ENCODE measurements at places on chromosomes 3 and 15.

DNA sequence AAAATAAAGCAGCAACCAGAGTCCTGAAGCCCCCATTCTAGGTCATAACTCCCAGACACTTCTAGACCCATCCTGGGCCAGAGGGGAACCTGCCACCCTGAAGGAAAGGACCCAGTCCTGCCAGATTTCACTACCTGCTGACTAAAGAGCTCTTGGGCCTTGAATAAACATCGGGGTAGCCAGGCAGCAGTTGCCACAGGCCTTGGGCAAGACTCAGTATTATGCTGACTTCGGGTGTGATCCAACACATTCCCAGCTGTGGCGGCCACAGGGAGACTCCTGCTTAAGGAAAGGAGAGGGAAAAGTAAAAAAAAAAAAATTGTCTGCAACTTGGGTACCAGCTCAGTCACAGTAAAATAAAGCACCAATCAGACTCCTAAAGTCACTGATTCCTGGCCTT is 23.8 kb downstream of the NEDD4 start:
- DNase-seq: no peak

- DNase-seq: no peak
These were observed 119.9 kb upstream of the ATP2B2 start for GRCh38 chr3:10625323-10625722.

DNA sequence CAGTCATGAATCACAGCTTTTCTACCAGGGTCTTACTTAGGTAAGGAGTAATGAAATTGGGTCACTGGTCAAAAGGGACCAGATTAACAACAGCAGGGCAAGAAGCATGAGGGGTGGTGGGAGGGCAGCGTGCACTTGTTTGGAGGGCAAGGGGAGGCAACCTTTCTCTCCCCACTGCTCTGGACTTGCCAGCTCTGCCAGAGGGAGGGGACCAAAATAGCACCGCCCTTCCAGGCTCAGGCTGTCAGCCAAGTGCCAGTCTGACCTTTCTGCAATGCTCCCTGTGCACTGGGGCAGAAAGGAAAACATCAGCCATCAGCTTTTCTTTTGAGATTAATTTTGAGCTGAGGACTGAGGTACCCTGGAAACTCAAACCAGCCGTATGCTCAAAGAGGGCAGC is 4.5 kb upstream of the ULK3 start:
- DNase-seq: no peak

GRCh38 chr15:68375716-68376220 is 56.2 kb downstream of the ITGA11 start:
- no peak for DNase-seq

DNA sequence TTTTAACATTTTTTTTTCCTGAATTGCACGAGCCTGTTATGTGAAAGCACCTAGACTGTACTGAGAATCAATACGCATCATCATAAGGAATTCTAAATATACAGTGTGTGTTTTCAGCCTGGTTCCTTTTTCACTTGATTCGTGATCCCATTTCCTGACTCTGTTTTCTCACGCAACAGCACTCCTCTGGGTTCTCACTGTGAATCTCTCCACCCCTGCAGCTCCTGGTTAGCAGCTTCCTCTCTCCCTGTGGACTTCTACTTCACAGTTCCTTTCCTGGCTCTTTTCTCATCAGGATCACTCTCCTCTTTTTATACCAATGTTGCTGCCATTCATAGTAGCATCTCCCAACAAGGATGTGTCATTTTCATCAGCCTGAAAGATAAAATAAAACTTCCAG is 297.2 kb downstream of the CADM2 start:
- no peak for DNase-seq

DNA sequence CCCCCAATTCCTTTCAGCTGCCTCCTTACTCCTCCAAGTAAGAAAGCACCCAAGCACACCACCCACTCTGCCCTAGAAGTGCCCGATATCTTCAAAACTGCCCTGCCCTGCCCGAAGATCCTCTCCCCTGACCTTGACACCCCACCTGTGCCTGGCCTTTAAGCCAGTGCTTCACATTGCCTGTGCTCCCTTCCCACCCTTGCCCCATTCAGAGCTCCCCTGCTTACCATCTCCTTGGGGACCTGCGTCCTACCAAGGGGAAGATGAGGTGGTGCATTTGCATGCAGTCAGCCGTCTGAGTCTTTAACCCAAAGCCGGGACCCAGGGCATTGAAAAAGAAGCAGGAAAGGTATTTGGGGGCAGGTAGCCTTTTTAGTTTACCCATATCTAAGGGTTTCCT is 73.5 kb upstream of the SLCO3A1 start:
- DNase-seq: no peak

DNA sequence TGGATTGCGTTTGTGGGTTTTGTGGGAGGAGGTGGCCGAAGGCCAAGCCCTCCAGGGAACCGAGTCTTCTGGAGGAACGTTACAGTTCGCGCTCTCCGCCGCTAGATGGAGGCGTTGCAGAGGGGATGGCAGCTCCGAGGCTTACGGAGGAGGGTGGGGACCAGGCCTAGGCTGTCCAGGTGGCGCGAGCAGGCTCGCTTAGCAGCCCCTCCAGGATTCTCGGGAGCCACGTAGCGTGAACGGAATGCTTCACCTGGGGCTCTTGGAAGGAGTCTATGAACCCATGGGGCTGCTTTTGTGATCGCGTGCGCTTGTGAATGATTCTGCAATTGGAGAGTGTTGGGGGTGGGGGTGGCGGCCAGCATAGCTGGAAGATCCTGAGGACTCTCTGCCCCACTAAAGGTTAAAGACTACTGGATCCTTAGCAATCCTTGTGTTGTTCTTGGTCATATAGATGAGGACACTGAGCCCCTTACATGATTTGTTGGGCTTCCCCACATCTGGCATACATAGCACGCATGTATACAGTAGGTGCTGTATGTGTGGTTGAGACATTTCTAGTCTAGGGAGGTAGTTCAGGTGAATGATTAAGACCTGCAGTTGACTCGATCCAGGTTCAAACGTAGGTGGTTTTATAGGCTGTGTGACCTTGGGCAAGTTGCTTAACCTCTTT is 25.7 kb downstream of the FAM3D start:
- DNase-seq: peak; percentile 22

DNA sequence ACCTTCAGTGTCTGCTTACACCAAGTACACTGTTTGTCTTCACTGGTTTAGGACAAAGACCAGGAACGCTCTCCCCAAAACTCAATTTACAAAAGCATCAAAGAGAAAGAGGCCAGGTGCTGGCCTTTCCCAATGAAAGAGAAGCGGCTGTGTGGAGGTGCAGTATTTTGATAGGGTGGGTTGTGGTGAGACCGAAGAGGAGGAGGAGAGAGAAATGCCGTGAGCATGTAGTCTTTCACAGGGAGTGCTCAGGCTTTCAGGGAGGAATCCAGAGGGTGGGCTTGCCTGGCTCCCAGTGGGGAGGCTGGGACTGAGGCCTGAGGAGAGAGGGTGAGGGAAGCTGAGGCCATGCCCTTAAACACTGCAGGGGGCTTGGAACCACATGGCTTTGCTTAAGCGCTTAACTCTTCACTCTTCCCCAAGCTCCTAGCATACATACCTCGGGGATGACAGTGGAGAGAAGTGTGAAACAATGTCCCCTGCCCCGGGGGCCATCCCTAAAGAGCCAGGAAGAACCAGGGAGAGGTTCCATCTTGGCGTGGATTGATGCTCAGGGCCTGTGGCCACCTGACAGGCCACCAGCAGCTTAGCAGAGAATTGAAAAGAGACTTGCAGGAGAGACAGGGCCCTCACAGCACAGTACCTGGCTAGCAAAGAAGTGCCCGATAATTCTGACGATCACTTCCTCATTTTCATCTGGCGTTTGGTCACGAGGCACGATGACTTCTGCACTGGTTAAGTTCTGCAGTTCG is 60.5 kb downstream of the SENP2 start:
- no peak for DNase-seq

- DNase-seq: no peak
These were observed 229.2 kb upstream of the CHRNA7 start for GRCh38 chr15:31801152-31801551.

- no peak for DNase-seq
These were observed 24.5 kb upstream of the GMNC start for GRCh38 chr3:190886945-190887344.

- DNase-seq: no peak
These were observed 176.2 kb downstream of the EFHB start for GRCh38 chr3:19757773-19758172.

GRCh38 chr3:180923561-180923960 is 11.1 kb downstream of the FXR1 start:
- no peak for DNase-seq

- no peak for DNase-seq
These were observed 89.6 kb upstream of the TSEN2 start for GRCh38 chr3:12394569-12395271.

DNA sequence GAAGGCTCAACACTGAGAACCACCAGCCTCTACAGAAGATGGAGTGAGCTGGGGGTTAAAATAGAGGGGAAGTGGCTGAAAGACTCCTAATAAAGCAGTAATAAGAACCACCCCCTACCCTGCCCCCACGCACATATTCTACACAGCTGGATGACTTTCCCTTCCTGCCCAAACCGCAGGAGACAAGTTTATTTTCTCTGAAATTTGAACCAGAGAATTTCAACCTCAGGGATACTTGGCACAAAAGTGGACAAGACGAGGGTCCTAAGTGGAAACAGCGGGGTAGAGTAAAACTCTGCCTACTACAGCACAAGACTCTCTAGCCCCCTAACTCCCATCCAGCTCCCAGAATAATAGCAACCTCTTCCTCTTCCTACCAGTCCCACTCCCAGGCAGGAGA is 28.4 kb downstream of the USF3 start:
- no peak for DNase-seq

DNA sequence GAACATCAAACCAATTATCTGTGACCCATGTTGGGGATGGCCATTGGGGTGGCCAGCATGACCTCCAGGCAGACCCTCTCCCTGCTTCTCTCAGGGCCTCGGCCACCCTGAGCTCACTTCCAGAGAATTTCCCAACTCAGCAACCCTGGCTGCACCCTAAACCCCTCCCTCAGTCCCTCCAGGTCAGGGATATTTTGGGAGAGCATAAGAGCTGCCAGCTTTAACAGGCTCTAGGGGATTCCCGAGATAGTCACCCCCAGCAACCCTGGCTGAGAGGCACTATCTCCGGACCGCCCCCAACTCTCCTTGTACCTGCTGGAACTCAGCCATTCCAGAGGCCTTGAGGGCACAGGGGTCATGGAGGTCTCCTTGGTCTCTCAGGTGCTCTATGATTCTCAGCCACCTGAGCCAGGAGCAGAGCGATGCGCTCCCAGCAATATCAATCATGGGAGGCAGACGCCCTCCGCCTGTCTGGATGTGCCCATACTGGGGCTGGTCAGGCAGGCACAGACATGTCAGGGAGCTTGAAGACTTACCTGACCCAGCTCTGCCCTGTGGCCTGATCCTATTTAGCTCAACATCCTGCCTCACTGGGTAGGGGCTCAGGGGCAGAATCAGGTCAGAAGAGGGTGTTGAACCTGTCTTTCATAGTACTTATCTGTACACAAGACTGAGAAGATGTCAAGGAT is 34.9 kb upstream of the CILP start:
- no peak for DNase-seq

DNA sequence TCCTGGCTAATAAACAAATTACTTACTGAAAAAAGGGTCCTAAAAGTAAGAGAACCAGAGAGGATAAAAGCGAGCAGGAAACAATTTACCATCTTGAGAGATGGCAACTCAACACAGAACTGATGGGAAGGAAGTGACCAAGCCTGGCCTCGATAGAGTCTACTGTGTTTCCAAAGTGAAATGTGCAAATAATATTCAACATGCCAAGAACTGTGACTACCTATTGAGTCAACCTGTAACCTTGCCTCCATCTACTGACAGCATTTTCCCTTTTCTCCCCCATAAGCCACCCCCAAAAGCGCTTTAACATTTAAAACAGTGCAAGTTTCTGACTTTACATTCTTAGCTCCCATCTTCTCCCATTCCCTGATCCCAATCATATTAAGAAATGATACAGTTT is 75.4 kb upstream of the PSMD6 start:
- DNase-seq: no peak

GRCh38 chr3:35335703-35336102 is 303.6 kb upstream of the ARPP21 start:
- DNase-seq: no peak

GRCh38 chr15:48507416-48508065 is 138.0 kb downstream of the FBN1 start:
- no peak for DNase-seq

- no peak for DNase-seq
These were observed 271.5 kb downstream of the IL5RA start for GRCh38 chr3:2838546-2839157.

- no peak for DNase-seq
These were observed 1.7 kb downstream of the TNNC1 start for GRCh38 chr3:52452126-52452525.

DNA sequence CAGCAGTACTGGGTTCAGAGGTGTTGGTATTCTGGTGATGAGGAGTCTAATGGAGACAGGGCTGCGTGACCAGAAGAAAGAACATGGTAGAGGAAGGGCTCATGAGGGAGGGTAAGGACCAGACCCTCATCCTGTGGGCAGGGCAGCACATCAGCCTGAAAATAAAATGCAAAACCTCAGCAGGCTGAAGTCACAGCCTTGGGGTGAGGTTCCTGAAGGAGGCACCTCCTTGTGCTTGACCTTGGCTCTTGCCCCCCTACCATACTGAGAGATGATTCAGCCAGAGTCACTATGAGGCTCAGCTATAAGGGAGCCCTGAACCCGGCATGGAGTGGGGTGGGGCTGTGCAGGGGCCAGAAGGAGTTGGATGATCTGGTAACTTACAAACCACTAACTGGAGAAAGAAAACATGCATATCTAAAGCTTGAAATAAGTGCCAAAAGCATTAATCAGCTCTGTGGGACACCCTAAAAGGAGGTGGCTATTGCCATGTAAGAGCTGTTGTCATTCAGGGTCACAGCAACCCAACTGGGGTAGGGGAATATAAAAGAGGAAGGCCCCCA is 60.2 kb downstream of the CORO2B start:
- DNase-seq: no peak

- no peak for DNase-seq
These were observed 244.2 kb downstream of the ZMAT3 start for GRCh38 chr3:178827285-178827856.

- DNase-seq: no peak
These were observed 93.6 kb upstream of the NEO1 start for GRCh38 chr15:72958634-72959033.

Measured in stimulated activated CD4-positive, alpha-beta T cell treated with anti-CD3 and anti-CD28 coated beads, TNF-alpha, amount 100 ng/mL, for 4 hours (primary cell).